Prostate gland (tissue), 2 donors: ENCODE measurements at places on chromosomes 11 and 22.

DNA sequence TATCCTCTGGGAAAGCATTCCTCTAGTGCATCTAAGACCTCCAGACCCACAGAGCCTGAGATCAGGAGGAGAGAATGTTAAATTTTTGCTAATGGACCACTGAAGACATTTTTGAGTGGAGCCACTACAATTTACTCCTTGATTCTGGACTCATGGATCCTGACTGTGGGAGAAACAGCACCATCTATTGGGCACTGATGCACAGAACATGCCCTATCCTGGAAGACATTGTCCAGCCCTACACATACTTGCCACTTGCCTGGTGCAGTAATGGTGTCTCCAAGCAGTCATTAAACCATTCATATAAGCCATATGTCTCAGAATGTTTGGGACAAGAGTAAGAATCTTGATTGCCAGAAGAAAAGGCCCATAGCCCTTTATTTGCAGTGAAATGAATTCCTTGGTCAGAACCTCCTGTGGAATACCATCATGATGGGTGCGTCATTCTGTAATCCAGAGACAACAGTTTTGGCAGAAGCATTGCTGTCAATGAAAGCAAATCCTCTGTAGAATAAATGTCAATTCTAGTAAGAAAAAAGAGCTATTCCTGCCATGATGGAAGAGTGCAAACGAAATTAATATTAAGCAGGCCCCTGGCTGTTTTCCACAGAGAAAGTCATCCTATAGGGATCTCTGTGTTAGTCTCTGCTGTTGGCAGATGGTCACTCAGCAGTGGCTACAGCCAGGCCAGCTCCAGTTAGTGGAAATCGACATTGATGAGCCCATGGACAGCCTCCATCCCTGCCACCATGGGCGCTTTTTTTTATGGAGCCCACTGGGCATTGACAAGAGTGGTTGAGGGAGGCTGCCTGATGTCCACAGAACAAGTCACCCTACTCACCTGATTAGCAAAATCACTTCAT, 43.5 kb downstream of the GGTLC2 start:
- DNase-seq, result no peak

- DNase-seq, result peak; percentile 51
These were observed 6.6 kb downstream of the NEAT1 start for GRCh38 chr11:65429068-65429681.

DNA sequence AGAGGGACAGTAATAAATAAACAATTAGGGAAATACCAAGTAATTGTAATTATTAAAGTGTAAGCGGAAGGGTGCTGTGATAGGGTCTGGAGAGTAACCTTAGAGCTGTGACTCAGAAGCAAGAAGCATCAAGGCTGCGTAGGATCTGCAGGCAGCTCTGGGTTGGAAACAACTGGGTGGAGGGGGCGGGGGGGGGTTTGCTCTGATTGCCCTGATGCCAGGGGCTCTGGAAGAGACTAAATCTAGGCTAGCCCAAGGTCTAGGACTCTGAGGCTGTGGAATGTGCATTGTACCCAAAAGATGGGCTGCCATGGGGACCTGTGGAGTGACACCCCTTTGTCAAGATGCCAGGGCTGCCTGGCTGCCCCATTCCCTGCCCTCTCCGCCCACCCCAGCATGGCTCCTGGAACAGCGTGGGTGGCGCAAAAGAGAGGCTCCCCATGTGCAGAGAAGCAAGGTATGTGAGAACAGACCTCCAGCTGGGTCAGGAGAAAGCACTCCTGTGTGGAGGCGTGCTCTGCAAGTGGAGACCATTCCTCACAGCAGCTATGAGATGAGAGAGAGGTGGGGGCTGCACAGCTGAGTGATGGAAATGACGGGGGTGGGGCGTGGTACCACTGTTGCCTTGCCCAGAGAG, 101.1 kb upstream of the CRYBB3 start:
- DNase-seq, result no peak

DNA sequence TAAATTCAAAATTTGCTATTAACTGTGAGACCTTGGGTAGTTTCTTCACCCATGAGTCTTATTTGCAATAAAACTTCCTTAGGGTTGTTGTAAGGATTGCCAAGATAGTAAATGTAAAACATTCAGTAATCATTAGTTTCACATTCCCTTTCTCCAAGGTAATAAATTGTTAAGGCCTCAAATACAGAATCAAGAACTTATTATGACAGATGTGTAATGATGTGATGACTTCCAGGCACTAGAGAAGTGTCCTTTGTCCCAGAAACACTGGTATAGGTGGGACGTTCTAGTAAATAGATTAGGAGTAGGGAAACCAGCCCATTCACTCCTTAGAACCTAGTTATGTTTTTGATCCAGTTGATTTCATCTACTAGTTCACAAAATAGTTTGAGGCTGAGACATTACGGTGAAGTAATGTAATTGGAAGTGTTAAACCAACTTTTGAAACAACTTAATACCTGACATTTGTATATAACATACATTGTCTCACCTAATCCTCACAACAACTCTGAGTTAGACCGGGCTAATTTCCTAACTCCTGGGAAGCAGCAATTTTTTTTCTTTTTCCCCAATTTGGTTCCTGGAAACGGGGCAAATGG, 25.5 kb downstream of the CTNND1 start:
- no peak for DNase-seq

DNA sequence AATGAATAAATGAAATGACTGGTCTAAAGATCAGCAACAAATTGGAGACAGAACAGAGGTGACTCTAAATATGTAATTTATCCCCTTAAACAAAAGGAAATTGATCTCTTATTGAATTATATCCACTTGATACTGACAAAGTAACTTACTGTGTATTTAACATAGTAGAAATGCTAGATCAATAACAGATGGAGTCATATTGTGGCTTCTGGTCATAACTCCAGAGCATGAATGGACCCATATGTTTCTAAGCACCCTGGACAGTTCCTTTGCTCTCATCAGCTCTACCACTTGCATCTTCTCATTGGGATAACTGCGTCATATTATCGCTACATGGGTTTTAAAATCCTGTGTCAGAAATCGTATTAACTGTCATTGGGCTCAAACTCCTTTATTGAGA, 222.3 kb downstream of the ETS1 start:
- no peak for DNase-seq

- no peak for DNase-seq
These were observed 32.7 kb upstream of the PARVG start for GRCh38 chr22:44147821-44148574.

GRCh38 chr11:93271596-93271995, 58.9 kb upstream of the DEUP1 start:
- no peak for DNase-seq

DNA sequence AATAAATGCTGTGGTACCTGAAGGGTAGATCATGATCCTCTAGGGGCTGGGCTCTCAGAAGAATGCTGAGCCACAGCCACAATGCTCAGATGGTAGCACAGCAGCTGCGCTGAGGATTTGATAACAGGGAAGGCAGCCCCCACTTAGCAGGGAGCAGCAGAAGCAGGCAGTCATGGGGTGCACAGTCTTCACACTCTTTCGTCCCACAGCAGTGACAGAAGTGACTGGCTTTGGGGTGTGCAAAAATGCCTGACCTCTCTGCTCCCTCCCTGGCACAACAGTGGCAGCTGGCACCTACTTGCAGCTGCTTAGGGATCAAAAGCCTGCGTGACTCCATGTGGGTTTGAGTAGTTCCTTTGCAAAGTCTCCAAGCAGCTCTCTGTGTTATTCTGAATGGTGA, 1349.8 kb upstream of the RAG2 start:
- no peak for DNase-seq
